GM10248 (cell line): ENCODE measurements at places on chromosomes 6 and 20.
A peak's percentile ranks its signal among the peaks of the same experiment; 100 is the strongest.

DNA sequence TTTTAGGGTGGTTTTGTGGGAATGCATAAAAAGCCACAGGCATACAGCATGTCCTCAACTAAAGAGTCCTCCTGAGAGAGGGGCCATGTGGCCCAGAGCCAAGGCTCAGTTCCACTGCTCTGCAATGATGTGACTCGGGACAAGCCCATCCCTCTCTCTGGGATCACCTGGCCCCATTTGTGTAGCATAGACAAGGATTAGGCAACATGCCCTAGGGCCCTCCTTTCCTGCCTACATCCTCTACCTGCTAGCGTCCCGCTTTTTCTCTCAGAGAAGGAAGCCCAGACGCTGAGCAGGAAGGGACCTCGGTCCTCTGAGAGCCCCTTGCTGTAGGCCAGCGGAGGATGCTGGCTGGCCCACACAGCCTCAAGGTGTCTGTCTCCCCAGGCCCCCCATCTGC, 8.8 kb downstream of the TGM2 start:
- DNase-seq, result no peak

GRCh38 chr20:18019068-18019467, 38.6 kb downstream of the OVOL2 start:
- peak; percentile 74 for DNase-seq

DNA sequence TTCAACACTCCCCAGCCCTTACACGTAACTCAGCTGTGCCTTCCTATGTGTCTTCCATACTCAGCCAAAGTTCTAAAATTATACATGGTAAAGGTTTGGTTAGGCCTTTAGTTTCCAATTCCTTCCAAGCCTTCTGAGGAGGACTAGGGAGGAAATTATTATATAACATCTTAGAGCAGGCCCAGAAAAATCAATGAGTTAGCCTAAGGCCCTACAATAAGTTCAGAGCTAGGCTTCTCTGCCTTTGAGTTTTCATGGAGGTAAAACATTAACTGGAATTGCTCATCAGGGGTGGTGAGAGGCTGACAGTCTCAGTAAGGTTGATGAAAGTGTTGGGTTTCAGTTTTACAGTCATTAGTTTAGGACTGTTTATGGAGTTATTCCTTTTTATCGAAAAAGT, 286.0 kb downstream of the ADGB start:
- peak; percentile 13 for DNase-seq

- DNase-seq, result no peak
These were observed 30.5 kb upstream of the AKAP12 start for GRCh38 chr6:151209071-151209831.

GRCh38 chr20:54535746-54536145, 60.4 kb downstream of the DOK5 start:
- DNase-seq, result no peak

- no peak for DNase-seq
These were observed 52.7 kb downstream of the TRAF3IP2 start for GRCh38 chr6:111552958-111553357.

GRCh38 chr6:82861121-82861520, 204.5 kb downstream of the UBE3D start:
- DNase-seq, result no peak
